ENCODE measurements at places on chromosomes 6 and 20.

DNA sequence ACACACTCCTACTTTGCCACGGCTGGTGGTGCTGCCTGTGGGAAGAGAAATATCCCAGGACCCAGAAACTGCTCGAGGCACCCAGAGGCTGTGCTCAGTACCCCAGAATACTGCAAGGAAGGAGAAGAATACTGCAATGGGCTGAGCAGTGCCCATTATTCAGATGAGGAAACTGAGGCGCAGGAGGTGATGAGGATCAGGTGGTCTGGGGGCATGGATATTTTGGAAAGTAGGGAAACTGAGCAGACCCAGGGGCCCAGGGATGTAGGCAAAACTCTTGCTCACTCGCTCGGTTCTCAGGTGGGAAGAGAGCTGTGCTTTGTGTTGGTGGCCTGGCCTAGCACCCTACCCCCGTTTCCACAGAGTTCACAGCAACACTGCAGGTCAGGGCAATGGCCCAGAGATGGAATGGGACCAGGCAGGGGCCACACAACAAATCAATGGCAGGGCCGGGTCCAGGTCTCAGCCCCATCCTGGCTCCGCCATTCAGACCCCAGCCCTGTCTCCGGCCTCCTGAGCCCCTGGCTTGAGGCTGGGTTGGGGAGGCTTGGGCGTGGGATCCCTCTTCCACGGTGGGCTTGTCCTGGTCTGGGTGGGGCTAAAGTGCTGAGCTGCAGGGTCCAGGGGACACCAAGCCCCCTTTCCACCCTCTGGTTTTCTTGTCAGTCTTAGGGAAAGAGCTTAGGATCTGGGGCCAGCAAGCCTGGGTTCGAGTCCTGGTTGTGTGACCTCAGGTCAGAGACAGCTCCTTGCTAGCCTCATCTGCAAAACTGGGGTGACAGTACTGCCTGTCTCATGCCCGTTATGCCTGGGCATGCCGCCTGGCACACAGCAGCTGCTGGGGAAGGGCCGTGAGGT lies 33.9 kb downstream of the SUN5 start:
- DNase-seq, result no peak

DNA sequence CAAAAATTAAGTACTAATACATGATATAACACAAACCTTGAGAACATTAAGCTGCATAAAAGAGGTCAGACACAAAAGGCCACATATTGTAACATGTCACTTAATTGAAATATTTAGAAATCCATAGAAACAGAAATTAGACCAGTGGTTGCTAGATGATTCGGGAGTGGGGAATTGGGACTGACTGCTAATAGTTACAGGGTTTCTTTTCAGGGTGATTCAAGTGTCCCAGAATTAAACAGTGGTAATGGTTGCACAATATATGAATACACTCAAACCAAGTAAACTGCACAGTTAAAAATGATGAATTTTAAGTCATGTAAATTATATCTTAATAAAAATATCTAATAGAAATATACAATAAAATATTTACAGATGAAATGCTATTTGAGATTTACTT lies 174.5 kb downstream of the WDR27 start:
- DNase-seq, result no peak

- no peak for DNase-seq
Observed at GRCh38 chr6:109048176-109048575, 46.5 kb downstream of the SESN1 start.

GRCh38 chr6:153966001-153966400 lies 73.0 kb upstream of the OPRM1 start:
- DNase-seq, result no peak

DNA sequence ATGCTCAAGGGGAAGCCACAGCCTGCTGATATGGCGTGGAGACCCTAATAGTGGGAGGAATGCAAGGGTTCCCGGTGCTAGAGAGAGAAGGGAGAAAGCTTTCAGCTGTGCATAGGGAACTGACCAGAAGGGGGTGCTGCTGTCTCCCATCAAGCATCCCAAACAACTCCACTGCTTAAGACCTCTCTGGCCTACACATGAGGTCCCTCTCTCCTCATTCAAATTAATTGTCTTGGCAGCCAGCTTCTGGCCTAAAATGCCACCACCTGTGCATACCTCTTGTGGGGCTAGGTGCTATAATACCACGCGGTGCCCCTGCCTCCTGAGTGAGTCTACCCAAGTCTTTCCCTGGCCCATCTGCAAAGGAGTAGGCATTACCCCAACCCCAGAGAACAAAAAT lies 14.5 kb downstream of the ADISSP start:
- DNase-seq, result peak; percentile 42
